ENCODE measurements at places on chromosomes 4 and X.

DNA sequence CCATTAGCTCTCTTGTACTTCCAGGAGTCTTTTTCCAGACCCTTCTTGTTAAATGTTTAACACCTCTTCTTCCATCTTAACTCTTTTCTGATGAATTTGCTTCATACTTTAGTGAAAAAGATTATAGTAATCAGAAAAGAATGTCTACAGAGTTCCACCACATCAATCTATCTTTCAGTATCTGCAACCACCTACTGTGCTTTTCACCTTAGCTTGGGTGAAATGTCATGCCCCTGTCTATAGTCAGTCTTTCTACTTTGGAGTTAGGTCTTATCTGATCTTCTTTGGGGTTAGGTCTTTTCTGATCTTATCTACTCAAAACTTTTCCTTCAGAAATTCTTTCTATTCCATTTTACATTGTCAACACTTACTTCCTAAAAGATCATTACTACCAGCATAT, 1310.2 kb downstream of the PCDH7 start:
- DNase-seq: no peak

- DNase-seq: no peak
Measured at GRCh38 chr4:107837776-107838618, 13.3 kb downstream of the SGMS2 start.

DNA sequence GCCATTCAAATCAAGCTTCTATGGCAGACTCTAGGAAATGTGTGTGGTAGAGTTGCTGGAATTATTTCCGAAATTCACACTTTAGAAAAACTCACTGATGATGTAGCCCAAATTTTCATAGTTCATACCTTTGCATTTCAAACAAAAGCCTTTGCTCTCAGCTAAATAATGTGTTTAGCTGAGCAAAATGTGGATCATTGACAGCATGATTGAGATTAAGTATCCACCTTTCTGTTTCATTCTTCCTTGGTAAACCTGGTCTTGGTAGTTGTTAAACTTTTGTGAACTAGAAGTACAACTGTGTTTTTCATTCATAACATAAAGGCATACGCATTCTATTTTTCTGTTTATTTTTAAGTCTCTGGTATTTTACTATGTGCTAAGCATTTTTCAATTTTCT, 7.2 kb downstream of the PCDH7 start:
- no peak for DNase-seq

DNA sequence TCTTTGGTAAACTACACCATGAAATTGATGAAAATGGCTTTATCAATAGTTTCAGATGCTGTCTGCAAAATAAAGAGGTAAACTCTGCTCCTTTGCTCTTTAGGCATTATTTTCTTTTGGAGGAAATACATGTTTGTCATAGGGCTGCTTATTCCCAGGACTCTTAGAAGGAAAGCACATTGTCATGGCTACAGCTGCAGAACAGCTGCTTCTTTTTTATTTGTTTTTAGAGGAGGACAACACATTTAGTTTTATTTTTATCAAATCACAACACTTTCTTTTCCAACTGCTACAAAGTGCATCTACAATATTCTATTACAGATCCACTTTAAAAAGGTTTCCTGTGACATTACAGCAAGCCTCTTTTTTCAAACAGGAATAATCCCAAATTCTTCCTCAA, 12.7 kb upstream of the HPF1 start:
- no peak for DNase-seq

DNA sequence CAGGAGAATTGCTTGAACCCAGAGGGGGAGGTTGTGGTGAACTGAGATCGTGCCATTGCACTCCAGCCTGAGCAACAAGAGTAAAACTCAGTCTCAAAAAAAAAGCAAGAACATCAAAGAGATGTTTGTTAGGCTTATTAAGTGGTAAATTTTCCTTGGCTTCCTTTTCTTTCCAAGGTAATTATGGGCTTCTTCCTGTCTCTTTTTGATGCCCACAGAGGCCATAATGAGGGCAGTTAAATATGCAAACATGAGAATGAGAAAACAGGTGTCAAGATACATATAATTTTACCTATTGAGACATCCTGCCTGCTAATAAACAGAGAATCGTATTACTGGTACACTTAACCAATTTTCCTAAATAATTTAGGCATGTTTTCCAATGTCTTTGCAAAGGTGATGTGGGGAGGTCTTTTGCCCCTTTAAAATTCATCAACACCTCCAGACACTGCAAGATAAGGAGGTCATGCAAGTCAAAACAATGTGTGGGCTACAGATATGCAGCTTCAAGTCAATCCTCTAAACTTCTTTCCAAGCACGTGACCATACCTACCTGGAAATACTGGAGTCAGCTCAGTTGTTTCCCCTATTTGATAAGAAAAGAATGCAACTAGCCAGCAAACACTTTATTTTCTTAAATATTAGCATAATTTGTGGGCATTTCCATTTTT, 2.7 kb downstream of the SLC39A8 start:
- no peak for DNase-seq

DNA sequence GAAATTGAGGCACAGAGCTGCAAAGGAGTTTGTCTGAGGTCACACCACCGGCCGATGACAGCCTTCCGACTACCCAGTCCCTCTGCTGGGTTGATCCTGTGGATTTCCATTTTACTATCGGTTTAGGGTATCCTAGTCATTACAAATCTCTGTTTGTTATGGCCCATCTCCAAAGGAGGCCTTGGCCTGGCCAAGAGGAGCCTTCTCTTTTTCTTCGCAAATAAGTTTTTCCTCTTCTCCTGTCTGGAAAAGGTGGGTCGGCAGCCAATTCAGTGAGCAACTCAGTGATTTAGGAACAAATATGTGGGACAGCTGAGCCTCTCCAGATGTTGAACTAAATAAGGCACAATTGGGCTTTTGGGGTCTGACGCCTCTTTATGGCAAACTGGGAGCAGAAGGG, 169.2 kb upstream of the RBPJ start:
- DNase-seq: no peak
